ENCODE measurements at places on chromosomes 7 and 10. TPM values are rescaled to one million over a fixed set of nuclear protein-coding genes. Genes with fewer than 3 reads are reported as not detected.
A peak's percentile ranks its signal among the peaks of the same experiment; 100 is the strongest.

- no peak for DNase-seq
Observed at GRCh38 chr10:82576093-82576492, 701.1 kb downstream of the NRG3 start.

DNA sequence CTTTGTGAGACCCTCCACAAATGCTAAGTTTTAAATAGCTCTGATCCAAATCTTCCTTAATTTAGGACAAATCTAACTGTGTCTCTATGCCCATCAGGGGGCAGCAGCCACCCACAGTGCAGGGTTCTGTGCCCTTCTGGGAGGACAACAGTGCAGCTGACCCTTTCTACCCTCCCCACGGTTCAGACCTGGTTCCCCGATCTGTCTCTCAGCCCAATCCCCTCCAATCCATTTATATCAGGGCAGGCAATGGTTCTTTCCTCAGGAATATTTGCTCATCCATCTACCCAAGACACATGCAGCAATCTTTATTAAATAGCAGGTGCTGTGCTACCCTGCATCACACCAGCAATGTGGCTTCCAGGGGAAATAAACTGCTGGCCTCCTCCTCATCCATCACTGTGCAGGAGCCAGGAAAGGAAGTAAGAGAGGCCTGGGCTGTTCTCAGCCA is 4.0 kb upstream of the RBM28 start:
- DNase-seq: no peak

GRCh38 chr7:19390795-19391194 is 245.6 kb upstream of the FERD3L start:
- no peak for DNase-seq

CYP2C19 gene
- not detected for total RNA-seq

DNA sequence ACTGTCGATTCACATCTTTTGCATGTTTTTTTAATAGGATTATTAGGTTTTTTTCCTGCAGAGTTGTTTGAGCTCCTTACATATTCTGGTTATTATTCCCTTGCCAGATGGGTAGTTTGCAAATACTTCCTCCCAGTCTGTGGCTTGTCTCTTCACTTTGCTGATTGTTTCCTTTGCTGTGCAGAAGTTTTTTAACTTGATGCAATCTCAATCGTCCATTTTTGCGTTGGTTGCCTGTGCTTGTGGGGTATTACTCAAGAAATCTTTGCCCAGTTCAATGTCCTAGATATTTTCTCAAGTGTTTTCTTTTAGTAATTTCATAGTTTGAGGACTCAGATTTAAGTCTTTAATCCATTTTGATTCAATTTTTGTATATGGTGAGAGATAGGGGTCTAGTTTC is 95.4 kb downstream of the TBXAS1 start:
- DNase-seq: no peak

GRCh38 chr10:87053111-87053510 is 33.0 kb downstream of the FAM25A start:
- no peak for DNase-seq

- DNase-seq: no peak
Observed at GRCh38 chr7:85176197-85176596, 10.7 kb downstream of the SEMA3D start.

DNA sequence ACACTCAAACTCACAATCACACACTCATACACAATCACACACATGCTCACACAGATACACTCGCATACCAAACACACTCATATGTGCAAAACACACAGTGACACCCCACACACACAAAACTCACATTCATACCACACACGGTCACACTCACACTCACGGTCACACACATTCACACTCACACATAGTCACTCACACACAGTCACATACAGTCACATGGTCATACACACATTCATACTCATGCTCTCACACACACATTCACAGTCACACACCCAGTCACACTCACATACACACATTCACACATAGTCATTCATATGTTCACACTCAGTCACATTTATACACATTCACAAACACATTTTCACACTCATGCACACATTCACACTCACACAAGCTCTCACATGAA is 296.0 kb upstream of the RNF32 start:
- DNase-seq: no peak

DNA sequence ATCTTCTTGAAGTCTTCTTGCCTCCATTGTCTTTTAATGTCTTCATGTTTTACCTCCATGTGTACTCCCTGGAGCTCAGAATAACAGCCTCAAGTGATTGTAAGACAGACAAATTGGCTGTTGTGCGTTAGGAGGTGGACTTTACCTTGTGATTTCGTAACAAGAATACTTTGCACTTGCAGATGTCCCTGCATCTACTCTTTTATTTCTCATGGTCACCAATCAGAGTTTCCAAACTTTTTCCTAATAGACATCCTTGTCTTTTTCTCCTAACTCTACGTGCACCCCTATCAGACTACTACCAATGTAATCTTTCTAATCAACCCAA is 172.3 kb downstream of the NRP1 start:
- DNase-seq: no peak

DNA sequence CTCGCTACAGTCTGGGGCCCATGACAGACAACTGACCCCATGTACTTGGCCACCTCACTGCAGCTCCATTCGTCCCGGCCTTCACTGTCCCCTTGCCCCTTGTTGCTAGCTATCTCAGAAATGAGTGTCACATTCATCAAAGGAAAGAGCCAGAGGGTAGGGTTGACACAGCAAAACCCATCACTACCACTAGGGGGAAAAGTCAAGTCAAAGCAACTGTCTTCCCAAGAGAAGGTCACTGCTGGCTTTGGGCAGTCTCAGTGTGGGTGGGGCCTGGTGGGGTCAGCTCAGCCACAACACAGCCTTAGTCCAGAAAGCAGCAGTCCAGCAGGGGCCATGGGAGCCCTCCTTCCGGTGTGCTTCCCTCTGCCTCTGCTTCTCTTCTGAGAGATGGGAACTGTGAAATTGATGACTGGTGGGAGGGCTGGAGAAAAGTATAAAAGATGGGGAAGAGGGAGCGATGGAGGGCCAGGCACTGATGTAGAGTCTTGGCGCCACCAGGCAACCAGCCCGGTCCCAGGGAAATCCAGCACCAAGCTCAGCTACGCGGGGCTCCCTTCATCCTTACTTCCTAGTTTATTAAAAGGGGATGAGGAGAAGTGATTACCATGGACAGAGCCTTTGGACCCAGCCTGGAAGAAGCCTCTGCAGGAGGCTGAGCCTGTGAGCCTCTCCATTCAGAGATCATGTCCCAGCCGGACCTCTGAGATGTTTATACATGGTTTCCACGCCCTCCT is 58.0 kb downstream of the PLXNA4 start:
- DNase-seq: peak; percentile 46

DNA sequence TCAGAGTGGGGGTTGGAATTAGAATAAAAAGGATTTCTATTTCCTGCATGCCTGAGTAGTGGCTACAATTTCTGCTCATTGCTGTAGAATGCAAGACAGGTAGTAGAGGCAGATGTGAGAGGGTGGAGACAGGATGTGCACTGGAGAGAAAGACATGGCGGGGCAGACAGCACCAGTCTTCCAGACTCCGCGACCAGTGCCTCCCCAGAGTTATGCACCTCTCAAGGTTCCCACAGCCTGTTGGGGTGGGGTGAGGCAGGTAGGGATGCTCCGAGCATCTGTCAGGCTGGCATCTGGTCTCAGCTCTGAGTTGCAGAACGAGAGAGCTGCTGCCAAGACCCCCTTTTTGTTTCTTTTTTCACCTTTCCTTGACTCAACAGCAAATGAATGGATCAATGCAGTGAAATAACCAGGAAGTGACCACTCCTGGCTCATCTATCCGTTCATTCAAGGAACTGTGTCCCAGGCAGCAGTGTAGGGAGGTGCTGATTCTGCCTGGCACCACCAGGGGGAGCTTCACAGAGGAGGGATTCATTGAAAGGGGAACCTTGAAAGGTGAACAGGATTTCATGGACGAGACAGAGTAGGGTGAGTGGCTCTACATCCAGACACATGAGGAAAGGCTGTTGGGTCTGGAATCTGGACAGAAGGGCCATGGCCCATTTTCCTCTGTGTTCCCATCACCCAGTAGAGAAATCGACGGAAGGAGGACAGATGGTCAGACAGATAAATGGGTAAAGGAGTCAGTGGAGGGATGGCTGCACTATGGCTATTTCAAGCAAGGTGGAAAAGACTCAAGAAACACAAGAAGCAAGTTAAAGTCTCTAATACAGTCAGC is 17.2 kb upstream of the SLC18A3 start:
- no peak for DNase-seq

WDR86 gene
- 2.8 TPM for total RNA-seq

- DNase-seq: no peak
Observed at GRCh38 chr10:68562661-68563570, 2.8 kb downstream of the TET1 start.

DNA sequence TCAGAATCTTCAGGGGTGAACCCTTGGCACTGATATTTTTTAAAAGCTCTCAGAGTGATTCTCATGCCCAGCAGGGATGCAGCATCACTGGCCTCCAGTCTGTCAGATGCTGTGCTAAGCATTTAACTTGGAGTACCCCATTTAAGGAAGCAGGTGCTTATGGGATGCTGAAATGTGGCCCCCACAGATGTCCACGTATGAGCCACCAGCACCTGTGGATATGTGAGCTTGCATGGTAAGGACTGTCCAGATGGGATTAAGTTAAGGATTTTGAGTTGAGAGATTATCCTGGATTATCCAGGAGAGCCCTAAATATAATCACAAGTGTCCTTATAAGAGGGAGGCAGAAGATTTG is 17.7 kb downstream of the CHST3 start:
- DNase-seq: no peak

SPDYE6 gene
- not detected for total RNA-seq

- DNase-seq: no peak
Observed at GRCh38 chr10:84583501-84583900, 255.1 kb downstream of the CCSER2 start.

GPR15LG gene
- not detected for total RNA-seq

NRCAM gene
- total RNA-seq: 0.93 TPM

ACTR3C gene
- 5.2 TPM for total RNA-seq

GIMAP6 gene
- 49.2 TPM for total RNA-seq

PLEKHS1 gene
- total RNA-seq: 0.29 TPM

GRCh38 chr10:30127120-30127541 is 67.7 kb upstream of the JCAD start:
- DNase-seq: peak; percentile 53

DNA sequence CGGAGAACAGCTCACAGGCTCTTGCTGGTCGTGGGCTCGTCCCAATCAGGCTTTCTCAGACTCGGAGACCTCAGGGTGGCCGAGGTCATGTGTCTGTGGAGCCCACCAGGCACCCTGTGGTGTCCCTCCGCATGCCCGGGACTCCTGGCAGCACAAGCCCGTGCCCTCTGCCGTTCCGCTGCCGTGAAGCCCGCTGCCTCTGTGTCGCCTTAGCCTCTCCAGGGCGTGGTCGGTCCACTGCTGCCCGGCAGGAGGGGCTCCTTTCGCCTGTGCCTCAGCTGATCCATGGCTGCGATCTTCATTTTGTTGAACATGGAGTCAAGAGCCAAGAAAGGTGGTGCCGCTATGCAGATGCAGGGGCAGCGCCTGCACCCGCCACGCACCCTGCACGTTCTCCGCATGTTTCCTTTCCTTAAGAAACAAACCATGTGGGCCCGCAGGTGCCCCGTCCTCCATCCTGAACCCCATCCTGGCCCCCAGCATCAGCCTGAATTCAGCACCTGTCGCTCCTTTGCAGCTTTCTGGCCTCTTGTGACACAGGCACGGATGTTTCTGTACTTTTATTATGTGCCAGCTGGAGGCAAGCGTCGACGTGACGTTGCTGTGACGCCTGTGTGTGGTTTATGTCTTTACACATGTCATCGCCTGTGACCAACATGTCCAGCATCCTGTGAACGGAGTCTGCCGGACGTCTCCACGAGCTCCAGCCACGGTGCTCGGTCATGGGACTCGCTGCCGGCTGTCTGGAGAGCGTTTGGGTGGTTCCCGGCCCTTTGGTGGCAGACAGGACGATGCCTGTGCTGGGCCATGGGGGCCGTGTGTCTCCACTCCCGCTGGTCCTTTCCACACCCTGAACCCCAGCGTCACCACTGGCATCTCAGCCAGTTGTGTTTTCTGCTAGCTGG is 69.9 kb downstream of the NKX6-2 start:
- DNase-seq: peak; percentile 68

DNA sequence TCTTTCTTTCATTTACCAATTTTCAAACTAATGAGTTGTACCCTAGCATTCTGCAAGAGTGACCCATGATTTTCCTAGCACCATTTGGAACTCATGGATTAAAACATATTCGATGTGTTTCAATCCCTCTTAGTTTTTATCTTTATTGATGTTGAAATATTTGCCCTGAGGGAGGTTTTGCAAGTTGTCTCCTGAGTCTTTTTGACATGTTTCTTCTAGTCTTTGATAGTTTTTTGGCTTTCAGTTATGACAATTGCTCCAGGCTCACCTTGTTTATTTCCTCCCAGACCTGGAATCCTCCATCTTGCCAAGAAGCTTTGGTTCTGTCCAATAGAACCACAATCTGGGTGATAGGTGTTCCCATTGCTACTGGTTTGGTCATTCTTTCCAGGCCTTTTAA is 327.8 kb downstream of the WDR11 start:
- DNase-seq: no peak

KCNH2 gene
- total RNA-seq: 2.4 TPM

- no peak for DNase-seq
Observed at GRCh38 chr7:70098905-70099672, 500.8 kb downstream of the AUTS2 start.

DNA sequence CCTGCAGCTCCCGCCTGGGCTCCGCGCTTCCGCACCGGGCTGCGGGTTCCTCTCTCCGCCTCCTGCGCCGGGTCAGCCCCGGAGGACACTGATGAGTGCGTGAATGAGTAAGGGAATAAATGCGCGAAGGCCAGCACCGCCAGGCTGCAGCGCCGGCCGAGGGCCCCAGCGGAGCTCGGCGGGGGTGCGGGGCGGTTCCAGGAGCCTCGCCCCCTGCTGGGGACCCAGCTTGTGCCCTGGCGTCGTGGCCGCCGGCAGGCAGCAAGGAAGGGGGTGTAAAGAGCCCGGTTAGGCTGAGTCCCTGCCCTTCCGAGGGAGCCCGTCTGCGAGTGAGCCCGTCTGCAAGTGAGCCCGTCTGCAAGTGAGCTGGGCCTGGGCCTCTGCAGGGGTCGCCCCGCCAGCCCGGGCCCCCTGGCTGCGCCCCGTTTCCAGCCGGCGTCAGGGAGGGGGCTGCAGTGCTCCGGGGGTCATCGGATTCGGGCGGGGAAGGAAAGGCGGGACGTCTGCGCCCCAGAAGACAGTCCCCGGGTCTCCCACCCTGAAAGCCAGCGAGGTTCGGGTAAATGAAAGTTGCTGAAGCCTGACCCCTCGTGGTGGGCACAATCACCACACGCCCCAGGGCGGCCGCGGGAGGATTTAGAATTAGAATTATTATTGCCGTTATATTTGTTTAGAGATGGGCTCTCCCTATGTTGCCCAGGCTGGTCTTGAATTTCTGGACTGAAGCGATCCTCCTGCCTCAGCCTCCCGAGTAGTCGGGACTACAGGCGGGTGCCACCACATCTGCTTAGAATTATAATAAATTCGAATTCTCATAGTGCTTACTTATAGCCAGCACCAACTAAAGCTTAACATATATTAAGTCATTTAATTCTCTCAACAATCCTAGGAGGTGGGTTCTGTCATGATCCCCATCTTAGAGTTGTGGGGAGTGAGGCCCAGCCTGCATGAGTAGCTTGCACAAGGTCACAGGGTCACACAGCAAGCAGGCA is 8.6 kb upstream of the CRYGN start:
- DNase-seq: peak; percentile 91

P4HA1 gene
- 43.5 TPM for total RNA-seq

- DNase-seq: no peak
Observed at GRCh38 chr7:117347480-117347879, 24.6 kb upstream of the WNT2 start.

C10orf143 gene
- total RNA-seq: 3.2 TPM

Measured in aorta (tissue), 5 donors.